ENCODE measurements at places on chromosomes 13 and 19.
A peak's percentile ranks its signal among the peaks of the same experiment; 100 is the strongest.

GRCh38 chr13:45837111-45837510 lies 14.4 kb downstream of the SIAH3 start:
- DNase-seq: no peak

- no peak for DNase-seq
These were observed 23.7 kb downstream of the KLF5 start for GRCh38 chr13:73082471-73082870.

- no peak for DNase-seq
These were observed 565.7 kb downstream of the EFNB2 start for GRCh38 chr13:105969761-105970160.

DNA sequence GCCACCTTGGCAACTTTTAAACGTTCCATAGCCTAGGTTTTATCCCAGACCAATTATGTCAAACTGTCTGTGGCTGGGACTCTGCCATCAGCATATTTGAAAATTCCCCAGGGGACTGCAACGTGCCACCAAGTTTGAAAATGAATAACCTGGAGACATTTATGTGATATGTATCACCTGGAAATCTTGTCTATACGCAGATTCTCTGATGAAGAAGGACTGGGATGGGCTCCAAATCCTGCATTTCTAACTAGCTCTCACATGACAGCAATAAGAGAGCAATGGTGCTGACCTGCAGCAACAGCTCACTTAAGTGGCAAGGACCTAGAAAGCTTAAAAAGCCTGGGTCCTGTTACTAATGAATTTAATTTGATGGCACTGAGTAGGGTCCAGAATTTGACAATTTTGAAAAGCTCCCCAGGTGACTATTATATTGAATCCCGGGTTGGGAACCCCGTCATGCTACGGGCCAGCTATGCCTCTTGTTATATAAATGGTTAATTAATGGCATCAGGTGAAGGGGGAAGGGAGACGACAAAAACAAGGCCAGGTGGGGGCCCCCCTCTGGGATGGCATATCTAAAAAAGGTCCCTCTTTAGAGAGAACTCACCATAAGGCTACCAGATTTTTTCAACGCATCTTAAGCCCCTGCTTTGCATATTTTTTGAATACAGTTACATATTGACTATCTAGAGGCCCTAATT lies 213.7 kb downstream of the ZIC5 start:
- DNase-seq: no peak

- DNase-seq: no peak
These were observed 59.7 kb downstream of the DLEU7 start for GRCh38 chr13:50783717-50784290.

GRCh38 chr13:33767140-33767539 lies 50.8 kb upstream of the RFC3 start:
- no peak for DNase-seq

DNA sequence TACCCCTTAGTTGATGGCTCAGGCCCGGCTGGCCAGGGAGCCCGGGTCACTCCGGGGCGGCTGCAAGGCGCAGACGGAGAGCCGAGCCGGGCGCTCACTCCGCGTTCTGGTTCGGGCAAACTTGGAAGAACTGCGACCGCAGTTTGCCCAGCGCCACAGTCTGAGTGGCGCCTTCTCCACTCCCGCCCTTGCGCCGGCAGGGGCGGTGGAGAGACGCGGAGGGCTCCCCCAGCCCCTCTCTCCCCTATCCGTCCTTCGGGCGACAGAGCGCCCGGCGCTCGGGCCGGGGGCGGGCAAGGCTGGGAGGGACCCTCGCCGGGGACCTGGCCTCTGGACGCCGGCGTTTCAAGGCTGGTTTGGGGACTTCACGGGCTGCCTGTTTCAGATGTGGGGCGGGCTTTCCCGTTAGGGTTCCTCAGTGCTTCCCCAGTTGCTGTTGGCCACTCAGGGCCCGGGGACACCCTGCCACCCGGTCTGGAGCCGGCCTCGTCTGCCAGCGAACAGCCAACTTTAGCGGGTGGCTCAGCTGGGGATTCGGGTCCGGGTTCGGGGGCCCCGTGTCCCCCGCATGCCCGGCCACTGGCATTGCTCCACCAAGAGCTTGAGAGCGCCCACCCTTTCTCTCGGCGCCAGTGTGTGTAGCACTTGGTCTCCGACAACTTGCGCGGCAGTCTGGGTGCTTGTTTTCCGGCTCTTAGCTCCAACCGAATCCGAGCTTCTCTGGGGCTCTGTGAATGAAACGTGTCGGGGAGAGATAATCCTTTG lies 1.5 kb downstream of the GPC6 start:
- peak; percentile 73 for DNase-seq

DNA sequence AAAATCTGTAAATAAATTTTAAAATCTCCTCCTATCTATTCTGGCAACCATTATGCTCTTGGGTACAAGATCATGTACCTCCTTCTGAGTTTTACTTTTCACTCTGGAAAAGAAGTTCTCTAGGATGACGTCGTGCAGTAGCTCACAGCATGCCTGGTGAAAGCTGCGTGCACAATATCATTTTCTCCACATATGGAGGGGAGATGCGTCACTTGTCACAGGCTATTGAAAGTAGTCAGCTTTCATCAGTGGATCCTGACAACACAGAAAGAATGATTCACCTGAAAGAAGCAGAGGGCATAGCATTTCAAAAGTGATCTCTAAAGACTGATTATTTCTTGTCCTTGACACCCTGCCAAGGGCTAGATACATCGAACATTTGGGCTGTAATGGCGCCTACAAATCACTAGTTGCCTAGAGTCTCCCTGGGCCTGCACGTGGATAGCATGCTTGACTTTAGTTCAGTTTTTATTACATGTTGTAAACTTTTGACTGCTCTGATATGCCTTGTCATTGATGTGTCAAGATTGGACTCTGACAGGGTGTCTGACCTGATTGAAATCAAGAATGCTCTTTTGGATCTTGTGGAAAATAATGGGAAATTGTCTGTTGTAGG lies 1365.6 kb downstream of the OLFM4 start:
- no peak for DNase-seq

Measured in AG08396 (cell line).